SJSA1 (cell line): ENCODE measurements at places on chromosomes 4 and X. TPM values are rescaled to one million over a fixed set of nuclear protein-coding genes. Genes with fewer than 3 reads are reported as not detected.

- no peak for DNase-seq
Measured at GRCh38 chr4:138348055-138348454, 105.9 kb upstream of the SLC7A11 start.

- no peak for DNase-seq
Measured at GRCh38 chr4:39642885-39643552, 4.4 kb upstream of the SMIM14 start.

- DNase-seq = no peak
Measured at GRCh38 chrX:86148594-86148993, 343 bp downstream of the DACH2 start.

DNA sequence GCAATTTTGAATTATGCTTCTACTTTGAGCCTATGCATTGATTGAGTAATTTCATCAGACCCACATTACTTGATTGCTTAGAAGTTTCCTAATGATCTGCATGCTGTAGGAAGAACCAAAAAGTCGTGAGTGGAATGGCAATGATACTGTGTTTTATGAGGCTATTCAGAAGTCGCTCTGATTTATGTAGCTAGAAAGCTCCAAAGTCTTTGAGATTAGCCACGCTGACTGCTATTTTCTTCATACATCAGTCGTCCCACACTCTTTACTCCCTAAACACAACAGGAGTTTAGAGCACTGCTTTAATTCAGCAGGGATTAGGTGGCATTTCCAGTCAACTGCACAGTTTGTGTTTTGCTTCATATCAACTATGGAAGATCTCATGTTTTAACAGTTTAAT lies 4.1 kb downstream of the GRID2 start:
- no peak for DNase-seq

- no peak for DNase-seq
Measured at GRCh38 chr4:123453061-123453680, 56.6 kb downstream of the SPRY1 start.

TMEM35A gene
- not detected in 2 replicates for total RNA-seq
